Activated naive CD4-positive, alpha-beta T cell treated with anti-CD3 and anti-CD28 coated beads for 36 hours (primary cell): ENCODE measurements at places on chromosomes 7 and 10. TPM values are rescaled to one million over a fixed set of nuclear protein-coding genes. Genes with fewer than 3 reads are reported as not detected.

The ASL gene
- total RNA-seq = 12.7 TPM

The ANKRD61 gene
- total RNA-seq = not detected

DNA sequence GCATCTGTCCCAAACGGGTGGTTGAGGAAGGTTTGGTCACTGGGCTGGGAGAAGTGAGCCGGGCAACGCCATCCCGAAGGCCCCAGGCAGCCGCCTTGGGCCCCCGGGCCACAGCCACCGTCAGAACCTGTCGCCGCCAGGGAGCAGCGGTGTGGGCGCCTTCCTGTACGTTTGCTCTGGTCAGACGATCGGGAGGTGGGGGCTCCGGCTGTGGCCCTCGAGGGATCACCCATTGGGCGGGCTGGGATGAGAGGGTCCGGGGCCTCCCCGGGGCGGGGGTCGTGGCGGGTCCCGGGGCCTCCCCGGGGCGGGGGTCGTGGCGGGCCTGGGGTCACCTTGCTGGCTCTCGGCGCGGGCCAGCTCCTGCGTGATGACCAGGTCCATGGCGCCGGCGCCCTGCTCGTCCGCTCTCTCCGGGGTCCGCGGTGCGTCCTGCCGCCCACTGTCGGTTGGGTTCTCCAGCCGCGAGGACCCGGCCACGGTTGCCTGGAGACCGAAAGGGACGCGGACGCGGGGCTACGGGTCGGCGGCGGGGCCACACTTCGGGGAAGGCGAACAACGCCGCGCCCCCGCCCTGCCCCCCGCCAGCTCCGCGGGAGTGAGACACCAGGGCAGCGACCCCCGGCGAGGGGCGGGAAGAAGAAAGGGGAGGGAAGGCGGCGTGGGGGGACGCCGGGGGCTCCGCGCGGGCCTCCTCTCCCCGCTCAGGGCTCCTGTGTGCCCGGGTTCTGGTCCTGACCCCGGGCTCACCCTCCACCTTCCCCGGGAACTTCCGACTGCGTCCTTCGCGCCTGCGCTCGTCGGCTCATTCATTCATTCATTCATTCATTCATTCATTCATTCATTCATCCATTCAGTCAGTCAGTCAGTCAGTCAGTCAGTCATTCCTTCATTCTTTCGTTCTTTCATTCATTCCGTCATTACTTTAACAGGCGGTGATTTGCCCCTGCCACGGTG is at the start of gene CFAP46:
Gene CFAP46 (minus strand): TSS at position 470 of the 957 bp plus-strand sequence. CDS start 86 bp downstream, at position 384.
- no peak for DNase-seq

- DNase-seq = no peak
Measured at GRCh38 chr10:5617521-5617920, 48.9 kb downstream of the ASB13 start.

GRCh38 chr10:60576130-60577069 is 186.7 kb upstream of the ANK3 start:
- no peak for DNase-seq
